ENCODE measurements at places on chromosomes 1 and 21.

GRCh38 chr1:152251391-152251790, 27.4 kb upstream of the HRNR start:
- DNase-seq, result no peak

DNA sequence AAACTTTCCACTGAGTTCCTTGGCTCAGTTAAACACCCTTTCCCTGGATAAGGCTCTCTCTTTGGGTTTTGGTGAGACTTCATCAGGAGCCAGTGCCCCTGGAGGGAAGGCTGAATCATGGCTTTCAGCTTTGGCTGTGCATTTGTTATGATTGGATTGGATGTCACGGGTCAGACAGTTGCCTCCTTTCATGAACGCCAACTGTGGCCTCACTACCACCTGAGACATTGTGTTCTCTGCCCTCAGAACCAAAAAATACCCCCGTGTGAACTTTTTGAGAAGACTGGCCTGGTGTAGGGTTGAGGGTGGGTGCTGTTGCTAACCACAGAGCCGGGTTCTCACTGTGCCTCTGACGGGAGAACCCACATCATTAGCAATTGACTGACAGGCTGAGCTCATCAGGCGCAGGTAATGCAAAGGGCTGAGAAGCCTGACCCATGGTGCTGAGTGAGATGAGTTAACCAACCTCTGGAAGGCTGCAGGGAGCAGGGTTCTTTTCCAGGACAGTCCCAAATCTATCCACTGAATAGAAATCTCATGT, 65.6 kb downstream of the HHAT start:
- no peak for DNase-seq

DNA sequence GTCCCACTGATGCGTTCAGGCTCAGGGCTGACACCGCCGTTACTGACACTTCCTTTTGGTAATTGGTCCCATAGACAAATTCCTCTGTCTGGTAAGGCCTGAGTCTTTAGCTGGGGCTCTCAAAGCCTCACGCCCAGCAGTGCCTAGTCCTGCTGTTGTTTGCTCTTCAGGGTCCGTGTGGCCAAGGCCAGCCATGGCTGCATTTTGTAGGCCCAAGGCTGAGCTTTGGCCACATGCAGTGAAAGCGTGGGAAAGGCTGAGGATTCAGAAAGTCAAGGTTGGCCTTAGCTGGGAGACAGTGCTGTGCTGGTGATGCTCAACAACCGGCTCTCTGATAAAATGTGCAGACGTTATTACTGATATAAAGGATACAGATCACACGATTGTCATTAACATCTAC, 63.5 kb upstream of the C1orf174 start:
- DNase-seq, result no peak

GRCh38 chr1:157551694-157552693, at the start of gene FCRL5:
Gene FCRL5 (minus strand): TSS chr1:157552515. CDS start chr1:157552362, 153 bp downstream.
- DNase-seq, result no peak

DNA sequence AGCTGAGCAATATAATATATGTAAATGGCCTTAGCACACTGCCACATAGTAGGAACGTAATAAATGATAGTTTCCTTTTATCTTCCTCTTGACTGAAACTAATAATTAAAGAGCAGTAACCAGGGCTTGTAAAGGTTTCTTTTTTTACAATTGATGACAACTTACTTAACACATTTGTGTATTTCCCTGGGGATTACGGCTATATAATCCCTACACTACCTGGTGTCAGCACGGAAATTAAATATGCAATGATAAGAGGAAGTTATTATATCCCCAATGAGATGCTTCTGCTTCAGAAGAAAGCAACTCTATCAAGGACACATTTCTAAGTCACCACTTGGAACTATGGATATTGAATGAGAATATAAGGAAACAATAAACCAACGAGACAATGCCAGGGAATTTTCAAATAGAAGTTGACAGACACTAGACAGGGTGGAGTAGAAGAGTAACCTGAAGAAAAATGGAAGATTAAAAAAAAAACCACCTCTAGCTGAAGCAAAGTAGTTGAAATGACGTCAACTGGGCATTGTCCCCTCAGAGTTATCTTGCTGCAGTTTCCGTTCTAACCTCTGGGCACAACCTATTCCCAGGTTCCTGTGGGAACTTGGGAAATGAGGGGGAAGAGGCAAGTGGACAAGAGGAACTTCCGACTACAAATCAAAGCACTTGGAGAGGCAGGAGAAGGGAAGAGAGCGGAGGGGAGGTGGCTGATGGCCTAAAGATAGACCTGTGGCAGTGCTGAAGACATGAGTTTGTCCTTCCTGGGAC, 66.5 kb downstream of the PLPP3 start:
- no peak for DNase-seq

DNA sequence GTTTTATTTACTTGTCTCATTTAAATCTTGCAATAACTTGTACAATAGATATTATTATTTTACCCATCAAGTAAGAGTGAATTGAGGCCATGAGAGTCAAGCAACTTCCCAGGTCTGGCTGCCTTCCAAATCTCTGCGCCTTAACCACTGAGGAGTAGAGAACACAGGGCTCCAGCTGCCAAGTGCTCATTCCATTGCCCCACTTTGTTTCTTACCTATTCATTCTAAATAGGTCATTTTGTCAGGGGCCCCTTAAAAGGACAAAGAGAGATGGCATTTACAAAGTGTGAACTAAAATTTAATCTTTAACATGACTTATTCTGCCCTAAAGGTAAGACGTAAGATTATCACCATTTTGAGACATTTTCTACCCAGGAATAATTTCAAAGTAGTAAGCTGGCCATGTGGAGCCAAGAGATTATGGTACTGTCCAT, 3.5 kb downstream of the PPP1R15B start:
- peak; percentile 32 for DNase-seq

DNA sequence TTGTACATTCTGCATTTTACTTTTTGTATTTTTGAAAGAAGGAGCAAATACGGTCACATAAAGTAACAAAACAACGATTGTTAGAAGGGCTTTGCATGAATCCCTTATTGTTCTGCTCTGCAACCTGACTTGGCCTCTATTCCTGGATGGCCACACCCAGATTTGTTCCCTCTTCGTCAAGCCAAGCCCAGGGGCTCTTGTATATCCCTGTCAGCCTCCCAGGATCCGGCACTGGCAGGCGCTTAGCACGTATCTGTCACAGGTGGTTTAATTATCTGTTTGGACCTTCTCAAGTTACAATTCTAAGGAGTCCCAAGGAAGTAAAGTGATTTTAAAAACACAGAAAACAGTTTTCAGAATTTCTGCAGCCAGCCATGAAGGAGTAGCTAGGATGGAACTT, 28.0 kb downstream of the CRYAA start:
- DNase-seq, result no peak

- DNase-seq, result no peak
These were observed 99.9 kb upstream of the TIAM1 start for GRCh38 chr21:31443736-31444521.

DNA sequence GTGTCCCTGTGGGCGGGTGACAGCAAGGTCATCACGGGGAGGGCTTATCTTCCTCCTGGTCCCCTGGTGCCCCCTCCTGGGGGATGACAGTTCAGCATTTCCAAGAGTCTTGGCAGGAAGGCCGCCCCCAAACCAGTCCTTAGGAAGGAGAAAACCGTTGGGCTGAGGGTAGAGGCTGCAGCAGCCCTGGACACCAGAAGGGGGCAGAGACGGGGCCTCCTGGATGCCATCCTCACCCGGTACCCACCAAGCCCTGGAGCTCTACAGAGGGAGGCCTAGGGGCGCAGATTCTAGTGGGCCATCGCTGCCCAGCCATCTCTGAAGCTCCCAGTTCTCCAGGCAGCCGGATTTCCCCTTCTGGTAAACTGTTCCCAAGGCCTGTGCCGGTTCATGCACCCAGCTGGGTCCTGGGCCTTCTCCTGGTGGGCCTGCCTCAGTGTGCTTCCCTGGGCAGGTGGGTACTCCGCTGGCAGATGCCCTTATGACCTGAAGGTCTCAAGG, 14.8 kb upstream of the ZNF669 start:
- DNase-seq, result no peak

DNA sequence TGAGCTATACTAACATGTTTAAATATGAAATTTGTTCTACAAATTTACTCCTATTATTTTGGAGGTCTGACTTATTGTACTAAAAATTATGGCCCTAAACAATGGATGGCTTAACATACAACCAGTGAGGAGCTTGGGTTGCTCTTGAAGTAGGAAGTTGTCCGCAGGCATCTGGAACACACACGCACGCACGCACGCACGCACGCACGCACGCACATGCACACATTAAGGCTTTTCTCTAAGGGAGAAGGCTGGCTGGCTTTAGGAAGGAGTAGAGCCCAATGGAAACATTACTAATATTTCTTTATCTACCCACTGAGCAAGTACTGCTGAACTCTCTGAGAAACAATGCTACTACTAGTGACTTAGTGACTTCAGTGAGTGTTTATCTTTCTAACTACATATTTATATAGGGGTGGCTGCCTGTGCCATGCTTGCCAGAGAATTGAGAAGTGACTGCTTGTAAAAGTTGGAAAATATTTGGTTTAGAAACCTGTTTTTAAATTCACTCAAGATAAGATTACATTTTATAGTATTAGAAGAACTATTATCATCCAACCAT, 16.2 kb upstream of the ARHGAP29 start:
- no peak for DNase-seq

- no peak for DNase-seq
These were observed 831 bp downstream of the TIPRL start for GRCh38 chr1:168179438-168180147.

Data from kidney glomerular epithelial cell (primary cell).